ENCODE measurements at places on chromosomes 1 and 21. TPM values are rescaled to one million over a fixed set of nuclear protein-coding genes. Genes with fewer than 3 reads are reported as not detected.

GRCh38 chr1:91637539-91637994, 136.9 kb downstream of the CDC7 start:
- DNase-seq = no peak

NEK2 gene
- 56.8 TPM for total RNA-seq

SYT11 gene
- total RNA-seq = 48.6 TPM

F13B gene
- total RNA-seq = 1.3 TPM

FAM43B gene
- not detected for total RNA-seq

CYB5RL gene
- 4.7 TPM for total RNA-seq

Measured in MG63 (cell line).